ENCODE measurements at places on chromosomes 11 and 22.

- DNase-seq, result no peak
Observed at GRCh38 chr11:66937193-66937733, 20.9 kb downstream of the PC start.

DNA sequence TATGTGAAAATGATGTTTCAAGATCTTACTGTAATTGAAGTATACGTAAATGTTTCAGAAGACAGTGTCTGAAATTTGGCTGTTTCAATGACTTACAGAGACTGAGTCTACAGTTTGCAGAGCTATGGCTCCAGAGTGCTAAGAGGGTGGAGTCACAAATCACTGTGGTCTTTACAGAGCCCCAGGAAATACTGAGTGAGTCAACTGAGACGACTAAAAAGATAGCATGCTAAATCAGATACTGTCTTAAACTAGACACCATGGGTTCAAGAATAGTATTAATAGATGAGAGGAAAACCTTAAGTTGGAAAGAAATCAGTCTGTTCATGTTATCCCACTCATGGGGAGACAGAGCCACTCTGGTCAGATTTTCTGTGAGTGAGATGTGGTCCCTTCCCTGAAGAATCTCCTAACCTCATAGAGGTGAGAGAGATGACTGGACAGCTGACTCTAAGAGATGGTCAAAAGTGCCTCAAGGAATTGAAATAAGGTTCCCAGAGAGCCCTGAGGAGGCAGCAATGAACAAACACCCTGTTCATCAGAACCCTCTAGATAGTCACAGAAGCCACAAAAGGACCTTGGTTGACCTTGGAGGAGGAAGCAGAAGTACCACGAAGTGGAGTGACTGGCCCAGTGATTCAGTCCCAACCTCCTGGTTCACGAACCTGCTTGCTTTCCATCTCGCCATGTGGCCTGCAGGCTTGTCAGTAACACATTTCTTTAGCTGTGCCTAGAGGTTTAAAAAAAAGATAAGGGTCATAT lies 30.2 kb downstream of the C11orf91 start:
- no peak for DNase-seq

- no peak for DNase-seq
Observed at GRCh38 chr11:125494974-125495725, 915 bp downstream of the FEZ1 start.

DNA sequence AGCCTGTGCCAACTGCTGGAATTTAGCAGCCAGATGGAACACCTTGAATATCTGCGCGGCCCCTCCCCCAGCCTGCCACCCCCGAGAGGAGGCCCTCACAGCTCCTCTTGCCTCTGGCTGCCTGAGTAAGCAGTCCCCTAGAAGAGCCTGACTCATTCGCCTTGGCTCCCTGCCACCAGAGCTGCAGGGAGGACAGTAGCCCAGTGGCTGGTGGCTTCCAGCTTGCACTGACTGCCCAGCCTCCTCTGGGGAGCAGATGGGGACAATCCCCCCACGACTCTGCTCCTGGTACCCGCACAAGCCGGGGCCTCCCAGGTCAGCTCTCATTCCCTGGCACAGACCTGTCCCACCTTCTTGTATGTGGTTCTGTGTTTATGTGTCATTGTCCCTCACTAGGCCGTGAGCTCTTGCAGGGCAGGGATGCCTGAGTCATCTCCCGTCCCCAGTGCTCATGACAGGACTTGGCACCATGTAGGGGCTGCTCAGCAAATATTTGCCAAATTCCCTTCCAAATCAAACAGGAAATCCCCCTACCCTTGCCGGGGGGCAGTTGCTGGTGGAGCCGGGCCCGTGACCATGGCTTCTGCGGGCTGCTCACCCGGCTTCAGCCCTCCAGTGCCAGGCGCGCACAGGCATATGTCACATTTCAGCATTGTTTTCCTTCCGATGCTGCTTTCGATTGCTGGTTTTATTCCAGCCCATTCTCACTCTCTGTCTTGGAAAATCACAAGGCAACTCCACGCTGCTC lies 43.6 kb downstream of the CACNG2 start:
- DNase-seq, result no peak

- DNase-seq, result no peak
Observed at GRCh38 chr11:12274558-12275197, 102.7 kb upstream of the PARVA start.

DNA sequence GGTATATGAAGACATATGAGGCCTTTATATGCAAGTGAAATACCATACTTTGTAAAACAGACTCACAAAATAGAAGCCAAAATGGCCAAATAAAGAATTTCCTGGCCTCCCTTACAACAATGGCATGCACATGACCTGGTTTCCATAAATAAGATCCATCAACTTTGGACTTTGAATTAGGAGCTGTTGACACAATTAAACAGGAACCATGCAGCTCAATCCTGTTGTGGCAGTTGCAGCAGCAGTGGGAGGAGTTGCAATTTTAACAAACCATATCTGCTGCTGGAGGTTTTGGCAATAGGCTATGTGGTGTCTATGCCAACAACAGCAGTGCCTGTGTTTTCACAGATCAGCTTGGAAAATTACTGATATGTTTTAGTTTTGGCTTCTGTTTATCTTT lies 818.6 kb downstream of the FAM181B start:
- no peak for DNase-seq

DNA sequence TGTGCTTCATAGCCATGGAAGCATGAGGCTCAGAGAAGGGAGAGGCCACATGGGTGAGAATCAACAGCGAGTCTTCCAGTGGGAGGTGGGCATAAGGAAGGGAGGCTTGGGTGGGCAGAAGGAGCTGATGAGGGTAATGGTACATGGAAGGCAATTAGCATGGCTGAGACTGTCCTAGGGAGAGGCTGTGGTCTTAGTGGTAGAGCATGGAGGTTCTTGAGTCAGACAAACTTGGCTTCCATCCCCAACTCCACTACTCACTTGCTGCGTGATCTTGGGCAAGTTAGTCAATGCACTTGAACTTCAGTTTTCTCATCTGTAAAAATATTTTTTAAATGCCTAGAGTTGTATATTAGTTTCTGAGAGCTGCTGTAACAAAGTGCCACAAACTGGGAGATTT lies 227.2 kb upstream of the E2F8 start:
- DNase-seq, result no peak

GRCh38 chr11:34833602-34834001 lies 82.6 kb downstream of the APIP start:
- no peak for DNase-seq

DNA sequence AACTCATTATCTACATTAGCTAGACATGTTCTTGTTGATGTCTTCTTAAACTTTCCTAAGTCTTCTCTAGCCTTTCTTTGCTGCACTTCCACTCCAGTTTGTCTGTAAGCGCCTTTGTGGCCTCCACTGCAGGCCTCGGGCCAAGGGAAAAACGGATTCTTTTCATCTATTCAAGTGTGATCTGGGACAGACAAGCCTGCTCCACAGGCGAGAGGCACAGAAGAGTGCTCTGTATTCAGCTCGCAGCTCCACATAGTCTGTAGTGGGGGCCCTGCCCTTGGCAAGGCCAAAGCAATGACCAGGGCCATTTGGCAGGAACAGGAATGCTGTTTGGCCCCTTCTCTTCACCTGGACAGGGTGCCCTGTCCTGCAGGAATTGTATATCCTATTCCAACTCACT lies 84.1 kb upstream of the BARX2 start:
- DNase-seq, result no peak

- DNase-seq, result no peak
Observed at GRCh38 chr11:8732324-8732670, 49.7 kb downstream of the RPL27A start.

DNA sequence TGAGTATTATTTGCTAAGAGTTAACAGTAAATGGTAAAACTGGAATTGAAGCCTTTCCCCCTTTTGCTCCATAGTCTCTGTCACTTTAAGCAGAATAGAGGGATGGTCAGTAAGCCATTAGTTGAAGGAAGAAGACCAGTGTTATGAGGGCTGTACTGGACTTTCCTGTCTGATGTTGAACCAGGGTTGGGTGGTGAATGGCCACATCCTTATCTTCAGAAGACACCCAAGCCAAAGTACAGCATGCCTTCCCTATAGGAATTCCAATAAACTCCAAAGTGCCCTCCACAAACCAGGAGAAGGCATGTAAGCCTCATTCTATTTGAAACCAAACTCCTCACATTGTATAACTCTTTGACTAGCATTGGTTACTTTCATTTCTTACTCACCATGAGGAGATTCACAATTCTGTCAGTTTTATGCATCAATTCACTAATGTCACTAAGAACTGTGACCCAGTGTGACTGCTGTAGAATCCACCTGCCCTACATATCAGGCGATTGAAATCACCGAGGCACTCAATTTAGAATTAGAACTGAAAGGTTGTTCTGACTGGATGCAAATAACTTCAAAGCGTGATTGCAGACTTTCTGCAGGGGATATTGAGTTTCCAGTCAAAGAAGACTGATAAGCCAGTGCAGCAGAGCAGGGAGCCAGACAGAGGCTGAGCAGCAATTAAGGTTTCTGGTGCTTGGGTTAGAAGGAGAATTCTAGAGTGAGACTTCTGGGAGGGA lies 107.1 kb upstream of the DDI1 start:
- DNase-seq, result no peak

- DNase-seq, result no peak
Observed at GRCh38 chr11:9604134-9604533, 30.7 kb downstream of the WEE1 start.

DNA sequence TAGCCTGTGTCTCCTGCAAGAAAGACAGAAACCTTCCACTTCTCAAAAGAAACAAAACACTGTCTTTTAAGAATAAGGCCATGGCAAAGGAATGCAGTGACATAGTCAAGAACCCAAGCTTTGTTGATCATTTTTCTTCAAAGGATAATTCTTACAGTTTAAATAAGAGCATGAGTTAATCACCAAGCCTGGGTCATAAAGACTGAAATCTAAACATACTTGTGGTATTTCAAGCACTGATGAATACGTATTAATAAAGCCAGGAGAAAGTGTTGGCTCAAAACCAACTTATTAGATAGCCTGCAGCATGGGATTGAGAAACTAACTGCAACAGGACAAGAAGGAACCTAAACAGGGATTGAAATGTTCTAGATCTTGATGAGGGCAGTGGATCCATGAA lies 143.3 kb upstream of the MTNR1B start:
- DNase-seq, result no peak

GRCh38 chr22:22201930-22202343 lies 42.6 kb upstream of the VPREB1 start:
- DNase-seq, result no peak

DNA sequence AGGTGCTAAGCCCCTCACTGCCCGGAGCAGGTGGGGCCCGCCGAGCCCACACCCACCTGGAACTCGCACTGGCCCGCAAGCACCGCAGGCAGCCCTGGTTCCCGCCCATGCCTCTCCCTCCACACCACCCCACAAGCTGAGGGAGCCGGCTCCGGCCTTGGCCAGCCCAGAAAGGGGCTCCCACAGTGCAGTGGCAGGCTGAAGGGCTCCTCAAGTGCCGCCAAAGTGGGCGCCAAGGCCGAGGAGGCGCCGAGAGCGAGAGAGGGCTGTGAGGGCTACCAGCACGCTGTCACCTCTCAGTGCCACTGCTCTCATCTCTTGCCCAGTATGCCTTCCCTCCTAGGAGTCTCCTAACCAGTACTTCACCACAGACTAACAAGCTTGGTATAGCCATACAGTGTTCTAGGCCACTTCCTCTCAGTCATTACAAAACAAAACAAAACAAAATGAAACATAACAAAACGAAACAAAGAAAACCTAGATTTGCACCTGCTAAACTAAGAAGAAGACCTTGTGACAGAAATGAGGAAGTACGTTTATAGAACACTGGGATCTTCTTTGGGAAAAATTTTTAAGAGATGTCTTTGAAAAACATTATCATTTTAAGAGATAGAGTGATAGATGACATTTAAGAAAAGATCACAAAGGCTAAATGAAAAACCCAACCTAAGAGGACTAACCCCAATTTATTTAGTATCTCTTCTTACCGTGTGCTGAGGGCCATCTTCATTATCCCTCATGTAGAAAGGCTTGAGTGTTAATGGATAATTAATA lies 47.7 kb upstream of the GAB2 start:
- DNase-seq, result no peak

DNA sequence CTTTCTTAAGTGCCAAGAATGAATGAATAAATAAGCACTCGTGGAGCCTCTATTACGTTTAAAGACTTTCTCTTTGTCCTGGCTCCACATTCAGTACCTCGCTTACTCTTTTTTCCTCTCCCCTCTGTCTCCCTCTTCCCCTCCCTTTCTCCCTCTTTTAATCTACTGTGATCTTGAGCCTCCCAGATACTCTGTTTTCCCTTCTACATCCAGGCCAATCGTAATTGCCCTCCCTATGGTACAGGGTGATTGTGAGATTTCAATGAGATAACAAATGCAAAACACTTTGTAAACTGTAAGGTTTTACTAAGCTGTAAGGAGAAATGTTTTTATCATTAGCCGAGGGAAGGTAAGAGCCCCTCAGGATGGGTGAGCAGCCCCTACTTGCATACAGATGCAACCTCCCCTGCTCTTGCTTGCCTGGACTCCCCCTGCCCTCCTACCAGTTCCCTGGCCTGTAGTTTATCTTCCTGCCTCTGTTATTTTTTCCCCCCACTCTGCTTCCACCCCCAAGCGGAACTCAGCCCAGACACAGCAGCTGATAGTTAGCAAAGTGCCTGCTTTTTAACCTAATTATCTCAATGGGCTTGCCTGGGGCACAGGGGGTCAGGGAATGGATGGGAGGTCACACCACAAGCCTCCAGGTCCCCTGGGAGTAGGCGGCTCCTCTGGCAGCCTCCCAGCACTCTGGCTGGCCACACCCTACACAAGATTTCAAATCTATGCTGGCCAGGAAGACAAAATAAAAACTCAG lies 76.9 kb upstream of the CADM1 start:
- DNase-seq, result no peak

DNA sequence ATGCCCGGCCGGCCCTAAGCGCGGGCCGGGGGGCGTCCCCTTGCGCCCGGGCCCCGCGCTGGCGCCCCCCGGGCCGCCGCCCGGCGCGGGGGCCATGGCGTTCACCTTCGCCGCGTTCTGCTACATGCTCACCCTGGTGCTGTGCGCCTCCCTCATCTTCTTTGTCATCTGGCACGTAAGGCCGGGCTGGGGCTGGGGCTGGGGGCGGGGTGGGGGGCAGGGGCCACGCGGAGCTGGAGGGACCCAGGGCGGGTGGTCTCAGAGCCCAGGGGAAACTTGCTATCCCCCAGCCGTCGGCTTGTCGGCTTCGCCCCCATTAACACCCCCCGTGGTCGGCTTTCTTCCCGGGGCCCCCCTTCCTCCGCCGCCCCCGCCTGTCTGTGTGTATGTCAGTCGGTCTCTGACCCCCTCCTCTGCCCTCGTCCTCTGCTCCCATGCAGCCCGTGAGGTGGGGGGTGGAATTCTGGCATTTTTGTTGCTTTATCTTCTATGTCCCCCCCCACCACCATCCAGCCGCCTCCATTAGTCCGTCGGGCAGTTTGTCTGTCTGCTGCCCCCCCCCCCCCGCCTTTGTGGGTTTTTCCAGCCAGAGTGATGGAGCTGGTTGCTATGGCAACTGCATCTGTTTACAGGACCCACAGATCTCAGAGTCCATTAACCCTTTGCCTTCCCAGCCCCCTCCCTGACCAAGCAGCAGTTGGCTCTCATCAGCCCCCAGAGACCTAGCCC lies 552 bp downstream of the CNIH2 start:
- no peak for DNase-seq

- no peak for DNase-seq
Observed at GRCh38 chr11:11978792-11979487, 29.5 kb downstream of the DKK3 start.

- DNase-seq, result no peak
Observed at GRCh38 chr11:134971381-134971780, 559.3 kb upstream of the B3GAT1 start.

GRCh38 chr22:44606126-44606525 lies 95.9 kb upstream of the PRR5 start:
- DNase-seq, result no peak

GRCh38 chr11:128963744-128964325 lies 21.2 kb upstream of the TP53AIP1 start:
- no peak for DNase-seq

Data from iPS DF 6.9 (cell line).